ENCODE measurements at places on chromosomes 1 and 21.

GRCh38 chr21:45246386-45247320 is 41.0 kb downstream of the POFUT2 start:
- DNase-seq = no peak

DNA sequence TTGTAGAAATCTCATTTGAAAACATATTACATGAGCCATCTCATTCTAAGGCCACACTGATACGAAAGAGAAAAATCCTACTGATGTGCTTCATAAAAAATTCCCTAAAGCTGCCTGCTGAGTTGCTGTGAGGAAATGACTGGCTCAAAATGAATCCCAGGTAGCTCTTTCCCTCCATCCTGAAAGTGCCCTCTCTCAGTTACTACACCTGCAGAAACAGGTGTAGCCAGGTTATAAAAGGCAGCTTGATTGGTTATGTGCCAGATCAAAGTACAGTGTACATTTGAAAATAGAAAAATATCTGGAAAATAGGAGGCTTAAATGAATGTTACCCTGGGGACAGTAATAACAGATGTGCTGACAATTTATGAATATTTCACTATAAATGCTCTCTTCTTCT is 833.4 kb upstream of the ADGRL4 start:
- no peak for DNase-seq

- peak; percentile 28 for DNase-seq
These were observed 28.3 kb downstream of the NUP133 start for GRCh38 chr1:229479660-229480399.

GRCh38 chr1:14027099-14027498 is 327.1 kb downstream of the PRDM2 start:
- DNase-seq = no peak

- peak; percentile 86 for DNase-seq
These were observed 5.5 kb downstream of the SMPDL3B start for GRCh38 chr1:27940297-27940696.

GRCh38 chr1:222654849-222655248 is 37.0 kb downstream of the MIA3 start:
- peak; percentile 93 for DNase-seq

DNA sequence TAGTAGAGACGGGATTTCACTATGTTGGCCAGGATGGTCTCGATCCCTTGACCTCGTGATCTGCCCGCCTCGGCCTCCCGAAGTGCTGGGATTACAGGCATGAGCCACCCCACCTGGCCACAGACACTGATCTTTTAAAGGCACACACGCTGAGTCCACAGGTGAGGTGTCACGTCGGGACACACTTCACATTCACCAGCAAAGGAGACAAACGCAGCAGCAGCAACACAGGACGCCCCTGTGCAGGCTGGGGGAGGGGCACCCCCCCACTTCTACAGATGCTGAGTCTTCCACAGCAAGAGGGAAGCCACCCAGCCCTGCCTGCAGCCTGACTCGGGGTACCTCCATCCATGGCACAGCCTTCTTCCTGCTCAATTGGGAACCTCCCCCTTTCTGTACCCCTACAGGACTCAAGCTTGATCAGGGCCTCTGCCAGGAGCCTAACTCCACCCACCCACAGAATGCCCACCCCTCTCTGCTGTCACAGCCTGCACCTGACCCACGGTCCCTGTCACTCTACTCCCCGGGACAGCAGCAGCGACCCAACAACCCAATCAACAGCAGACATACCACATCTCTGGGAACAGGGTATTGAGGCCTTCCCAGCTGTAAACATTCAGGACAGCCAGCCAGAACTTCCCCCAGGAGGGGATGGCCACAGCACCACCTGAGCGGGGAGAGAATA is 9.5 kb downstream of the LSS start:
- DNase-seq = no peak

Measured in hematopoietic multipotent progenitor cell treated with erythropoietin and hydrocortisone succinate and interleukin-3 and kit ligand, for 4 days (in vitro differentiated cells).